Tibial nerve (tissue), 4 donors: ENCODE measurements at places on chromosomes 2 and 18.

DNA sequence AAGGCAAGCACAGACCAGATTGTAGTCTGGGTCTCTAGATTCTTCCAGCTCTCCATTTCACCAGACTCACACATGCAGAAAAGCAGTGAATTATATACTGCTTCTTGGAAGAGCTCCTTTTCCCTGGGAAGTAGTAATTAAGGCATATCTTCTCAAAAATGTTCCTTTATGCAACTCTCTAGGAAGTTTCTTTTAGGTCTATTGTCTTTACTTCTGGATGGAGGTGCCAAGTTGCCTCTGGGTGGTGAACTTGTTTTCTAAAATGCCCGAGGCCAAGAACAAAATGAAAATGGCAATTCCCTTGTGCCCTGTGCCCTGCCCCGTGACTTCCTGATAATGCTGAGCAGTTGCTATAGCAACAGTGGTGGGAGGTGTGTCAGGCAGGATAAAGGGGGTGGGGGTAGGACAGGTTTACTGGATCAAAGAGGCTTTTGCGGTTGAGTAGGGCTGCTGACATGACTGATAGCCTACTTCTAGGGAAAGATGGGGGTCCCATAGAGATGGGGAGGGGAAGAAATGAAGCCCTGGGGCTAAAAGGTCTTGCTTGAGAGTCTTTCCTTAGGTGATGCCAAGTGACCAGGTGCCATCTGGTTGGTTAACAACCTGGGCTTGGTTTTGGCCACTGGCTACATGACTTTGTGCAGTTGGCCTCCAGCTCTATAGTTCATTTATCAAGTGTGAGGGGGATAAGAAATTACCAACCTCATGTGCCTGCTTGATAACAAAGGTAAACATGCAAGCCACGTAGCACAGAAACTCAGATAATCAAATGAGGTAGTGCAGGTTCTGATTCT is 11.8 kb downstream of the IGFBP2 start:
- DNase-seq: no peak

DNA sequence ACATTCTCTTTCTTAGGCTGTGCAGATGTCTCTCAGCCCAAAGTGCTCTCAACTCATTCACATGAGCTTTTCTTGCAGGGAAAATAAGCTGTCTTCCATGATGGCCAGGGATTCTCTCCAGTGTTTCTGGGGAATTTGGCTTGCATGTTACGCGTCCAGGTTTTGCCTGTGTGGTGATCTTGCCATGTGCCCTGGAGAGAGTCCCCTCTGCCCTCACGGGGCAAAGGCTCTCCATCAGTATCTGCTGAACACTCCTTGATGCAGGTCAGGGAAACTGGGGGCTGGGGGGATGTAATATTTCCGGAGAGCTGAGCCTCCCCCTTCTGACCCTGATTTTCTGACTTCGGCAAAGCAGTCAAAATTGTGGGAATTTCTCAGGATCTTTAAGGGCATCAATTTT is 87.6 kb downstream of the ACKR3 start:
- peak; percentile 4 for DNase-seq

DNA sequence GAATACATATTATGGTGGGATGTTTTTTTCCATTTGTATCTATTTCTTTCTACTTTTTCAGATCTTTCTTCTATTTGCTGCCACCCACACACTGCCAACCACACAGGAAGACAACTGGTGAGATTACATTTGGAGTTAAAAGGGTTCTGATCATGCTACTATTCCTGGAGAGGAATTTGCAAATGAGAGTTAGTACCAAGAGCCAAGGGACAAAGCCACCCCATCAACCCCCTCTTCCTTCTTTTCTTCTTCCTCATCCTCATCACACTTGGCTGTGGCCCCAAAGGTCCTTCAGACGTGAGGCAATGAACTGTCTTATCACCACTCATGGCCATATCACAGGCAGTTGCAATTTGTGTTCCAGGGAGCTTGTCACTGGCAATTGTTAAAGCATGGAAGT is 215.6 kb upstream of the SLC14A2 start:
- DNase-seq: no peak

GRCh38 chr2:171187819-171188218 is 27.1 kb upstream of the TLK1 start:
- no peak for DNase-seq

DNA sequence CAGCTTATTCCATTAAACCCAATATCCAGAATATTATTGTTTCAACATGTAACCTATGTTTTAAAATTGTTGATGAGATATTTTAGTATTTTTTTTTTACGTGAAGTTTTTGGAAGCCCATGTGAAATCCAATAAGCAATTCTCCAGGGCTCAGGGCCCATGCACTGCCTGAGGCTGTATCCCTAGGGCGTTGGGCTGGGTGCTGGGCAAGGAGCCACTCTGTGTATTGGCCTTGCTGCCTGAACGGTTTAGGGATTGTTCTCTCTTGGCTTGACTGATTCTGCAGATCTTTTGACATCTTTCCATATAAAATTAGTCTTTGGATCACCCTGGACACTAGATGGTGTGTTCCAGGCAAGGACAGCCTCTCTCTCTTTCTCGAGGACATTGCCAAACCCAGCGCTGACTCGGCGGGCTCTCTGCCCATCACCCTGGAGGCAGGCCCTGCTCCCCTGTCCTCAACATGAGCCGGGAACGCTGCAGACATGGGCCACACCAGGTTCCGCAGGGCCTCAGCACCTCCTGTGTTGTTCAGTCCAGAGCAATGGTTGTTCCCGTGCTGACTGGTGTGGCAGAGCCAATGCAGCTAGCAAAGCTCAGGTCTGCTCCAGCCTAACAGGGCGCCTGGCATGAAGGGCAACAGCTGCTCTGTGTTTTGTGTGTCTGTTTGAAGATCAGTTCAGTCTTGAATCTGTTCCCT is 163.0 kb downstream of the SEPTIN10 start:
- no peak for DNase-seq

DNA sequence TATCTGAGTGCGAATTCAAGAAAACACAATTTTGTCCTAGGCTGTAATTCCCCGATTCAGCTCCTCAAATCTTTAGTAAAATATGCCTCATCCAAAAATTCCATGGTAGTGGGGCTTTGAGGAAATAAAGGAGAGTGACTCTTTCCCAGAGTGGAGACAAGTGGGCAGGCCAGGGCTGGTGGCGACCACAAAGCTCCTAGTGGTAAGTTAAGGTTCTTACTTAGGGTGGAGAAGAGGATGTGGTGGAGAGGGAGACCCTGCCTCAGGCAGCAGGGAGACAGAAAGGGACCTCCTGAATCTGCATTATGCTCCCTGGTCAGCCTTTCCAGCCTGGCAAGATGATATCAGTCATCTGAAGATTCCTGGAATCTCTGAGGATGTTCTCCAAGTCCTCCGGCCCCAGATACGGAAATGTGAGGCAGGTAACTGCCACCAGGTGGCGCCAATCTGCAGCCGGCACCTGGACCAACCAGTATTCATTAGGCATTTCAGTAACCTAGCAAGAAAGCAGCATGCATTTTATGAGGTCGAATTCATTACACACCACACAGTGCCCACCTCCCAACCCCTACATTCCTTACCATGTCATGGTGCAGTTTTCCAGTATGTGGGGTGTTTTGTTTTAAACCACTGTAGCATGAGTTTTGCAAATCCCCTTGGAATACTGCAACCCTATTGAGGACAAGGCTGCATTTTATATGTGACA is 106.4 kb downstream of the POLE4 start:
- DNase-seq: peak; percentile 16

- no peak for DNase-seq
These were observed at the start of gene SERPINB13 for GRCh38 chr18:63586966-63587365. Gene SERPINB13 (plus strand): TSS chr18:63587343. CDS start chr18:63588668, 1,325 bp downstream.

GRCh38 chr2:54964816-54965215 is 85.4 kb downstream of the RTN4 start:
- no peak for DNase-seq

DNA sequence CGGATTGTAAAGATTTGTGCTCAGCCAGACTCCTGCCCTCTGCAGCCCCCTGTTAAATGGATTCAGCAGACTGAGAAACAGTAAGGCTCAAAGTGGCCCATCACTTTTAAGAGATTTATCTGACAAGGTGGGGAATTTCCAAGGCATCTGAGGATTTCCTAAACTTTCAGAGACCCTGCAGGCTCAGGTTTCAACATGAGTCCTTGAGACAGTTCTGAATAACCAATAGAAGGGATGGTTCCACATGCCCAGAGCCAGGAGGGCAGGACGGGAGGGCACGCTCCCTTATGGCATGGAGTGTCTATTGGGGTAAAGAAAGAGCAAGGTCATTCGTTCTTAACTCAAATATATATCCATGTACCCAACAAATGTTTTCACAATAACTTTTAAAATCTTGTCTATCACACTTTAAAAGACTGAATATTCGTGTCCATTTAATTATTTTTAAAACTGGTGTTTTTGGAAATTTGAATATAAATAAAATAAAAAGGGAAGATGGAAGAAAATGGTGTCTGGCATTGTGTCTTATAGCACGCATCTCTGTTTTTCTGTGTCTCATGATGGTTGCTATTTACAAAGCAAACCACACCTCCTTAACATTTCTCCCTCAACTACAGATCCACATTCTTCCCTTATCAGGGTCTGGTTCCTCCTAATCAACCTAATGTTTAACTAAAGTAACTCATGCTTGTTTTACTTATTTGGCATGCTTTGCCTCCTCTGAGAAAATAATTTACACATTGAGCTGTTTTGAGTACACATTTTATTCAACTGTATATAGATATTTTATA is 56.0 kb upstream of the DSG1 start:
- no peak for DNase-seq

- DNase-seq: no peak
These were observed 2.3 kb downstream of the EGR4 start for GRCh38 chr2:73291093-73291460.

GRCh38 chr18:23453680-23454058 is 582 bp downstream of the RIOK3 start:
- DNase-seq: no peak

GRCh38 chr18:46867367-46868143 is 49.8 kb downstream of the PIAS2 start:
- no peak for DNase-seq

- no peak for DNase-seq
These were observed 19.8 kb downstream of the ABHD3 start for GRCh38 chr18:21684731-21685130.

- no peak for DNase-seq
These were observed 4.8 kb upstream of the RALB start for GRCh38 chr2:120247851-120248250.

DNA sequence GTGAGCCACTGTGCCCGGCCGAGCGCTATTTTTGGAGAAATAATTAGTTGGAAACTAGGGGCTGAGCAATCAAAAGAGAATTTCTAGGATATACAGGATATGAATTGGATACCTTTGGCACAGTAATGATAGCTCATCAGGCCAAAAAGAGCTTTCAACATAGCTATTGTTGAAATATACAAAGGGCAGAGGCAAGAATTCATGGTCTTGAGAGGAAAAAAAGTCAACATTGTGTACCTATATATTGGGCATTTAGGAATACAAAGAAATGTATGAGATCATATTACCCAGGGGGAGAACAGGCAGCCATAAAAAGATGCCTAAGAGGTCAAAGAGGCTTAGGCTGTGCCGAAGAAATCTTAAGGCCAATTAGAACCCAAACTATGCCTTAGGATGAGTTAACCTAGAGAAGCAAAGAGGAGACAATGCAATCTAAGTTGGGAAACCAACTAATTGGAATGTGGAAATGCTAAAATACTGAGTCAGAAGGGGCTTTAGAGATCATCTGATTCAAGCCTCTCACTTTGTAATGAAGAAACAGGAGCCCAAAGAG is 99.0 kb downstream of the RBBP8 start:
- DNase-seq: no peak

DNA sequence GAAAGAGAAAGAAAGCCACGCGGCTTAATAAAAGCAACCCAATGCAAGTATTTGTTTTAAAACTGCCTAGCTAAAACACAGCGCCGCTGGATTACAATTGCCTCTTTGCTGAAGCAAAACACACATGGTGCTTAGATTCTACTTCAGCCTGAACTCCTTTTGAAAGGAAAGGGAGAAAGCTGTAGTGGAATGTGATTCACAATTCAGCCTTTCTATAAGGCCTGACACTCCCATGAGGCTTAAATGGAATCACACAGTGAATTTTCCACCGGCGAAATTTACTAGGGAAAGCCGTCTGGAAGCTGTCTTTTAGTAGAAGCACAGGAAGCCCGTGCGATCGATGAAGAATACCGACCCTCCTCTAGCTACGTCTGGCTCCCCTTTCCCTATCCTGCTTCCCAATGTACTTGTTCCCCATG is 348.0 kb downstream of the DLGAP1 start:
- no peak for DNase-seq

GRCh38 chr2:67666386-67667053 is 269.4 kb downstream of the ETAA1 start:
- no peak for DNase-seq

DNA sequence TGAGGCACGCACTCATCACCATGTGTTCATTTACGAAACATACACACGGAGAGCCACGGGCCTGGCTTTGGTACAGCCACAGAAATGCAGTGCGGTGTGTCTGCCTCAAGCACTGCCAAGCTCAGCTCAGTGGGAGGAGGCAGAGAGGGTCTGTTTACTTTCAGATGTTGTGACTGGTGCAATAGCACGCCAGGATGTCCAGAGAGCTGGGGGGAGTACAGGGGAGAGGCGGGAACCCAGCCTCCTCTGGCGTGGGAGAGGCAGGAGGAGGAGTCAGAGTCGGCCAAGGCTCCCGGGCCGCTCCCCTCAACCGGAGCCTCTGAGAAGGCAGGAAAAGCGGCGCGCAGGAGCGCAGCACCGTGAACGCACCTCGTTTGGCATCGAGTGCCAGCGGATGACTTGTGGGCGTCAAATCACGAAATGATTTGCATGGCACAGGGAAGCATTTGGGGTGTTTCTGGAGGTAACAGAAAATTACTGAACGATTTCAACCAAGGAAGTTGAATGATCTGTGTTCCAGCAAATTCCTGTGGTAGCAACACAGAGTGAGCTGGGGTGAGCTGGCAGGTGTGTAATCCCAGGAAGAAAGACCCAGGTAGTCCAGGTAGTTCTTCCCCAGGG is 143.0 kb downstream of the ZNF516 start:
- DNase-seq: peak; percentile 30

DNA sequence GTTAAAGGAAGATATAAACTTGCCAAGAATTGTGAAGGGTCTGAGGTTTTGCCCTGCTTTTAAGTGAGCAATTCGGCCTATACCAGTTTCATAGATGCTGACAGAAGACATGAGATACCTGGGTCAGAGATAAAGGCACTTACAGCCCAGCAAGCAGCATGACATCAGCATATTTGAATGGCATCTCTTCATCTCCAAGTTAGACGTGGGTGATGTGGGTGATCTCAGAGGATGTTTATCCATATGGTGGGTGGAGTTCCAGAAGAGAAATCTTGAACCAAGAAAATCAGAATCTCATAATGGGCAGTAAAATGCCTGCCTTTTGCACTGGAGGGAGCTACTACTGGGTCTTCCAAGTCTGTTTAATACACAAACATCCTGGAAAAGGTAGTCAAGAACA is 44.7 kb downstream of the GYPC start:
- DNase-seq: no peak

DNA sequence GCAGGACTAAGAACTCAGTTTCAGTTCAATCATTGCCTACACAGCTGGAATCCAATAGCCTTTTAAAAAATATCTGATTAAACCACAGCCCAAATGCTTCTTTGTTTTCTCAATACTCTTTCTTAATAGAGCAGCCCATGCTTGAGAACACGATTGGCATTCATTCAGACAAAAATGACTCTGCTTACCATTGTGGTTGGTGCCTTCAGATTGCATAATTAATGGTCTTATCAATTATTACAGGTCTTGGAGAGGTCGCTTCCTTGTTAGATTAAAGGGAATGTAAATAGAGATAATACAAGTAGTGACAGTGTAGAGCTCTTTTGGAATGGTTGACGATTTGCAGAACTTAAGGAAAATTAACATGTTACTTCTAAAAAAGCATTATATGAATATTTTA is 107.2 kb downstream of the RNF152 start:
- DNase-seq: no peak
